ENCODE measurements at places on chromosomes 12 and 14.

- DNase-seq, result no peak
Observed at GRCh38 chr14:50739186-50739585, 71.1 kb upstream of the SAV1 start.

GRCh38 chr12:127667131-127667685 is 599.8 kb upstream of the TMEM132C start:
- no peak for DNase-seq

GRCh38 chr14:94021001-94021400 is 5.1 kb upstream of the OTUB2 start:
- DNase-seq, result no peak

GRCh38 chr14:96203635-96204034 is 1.0 kb upstream of the BDKRB2 start:
- no peak for DNase-seq

- DNase-seq, result no peak
Observed at GRCh38 chr12:28079539-28079938, 107.0 kb upstream of the PTHLH start.

- no peak for DNase-seq
Observed at GRCh38 chr14:95891742-95892141, 15.1 kb downstream of the TUNAR start.

DNA sequence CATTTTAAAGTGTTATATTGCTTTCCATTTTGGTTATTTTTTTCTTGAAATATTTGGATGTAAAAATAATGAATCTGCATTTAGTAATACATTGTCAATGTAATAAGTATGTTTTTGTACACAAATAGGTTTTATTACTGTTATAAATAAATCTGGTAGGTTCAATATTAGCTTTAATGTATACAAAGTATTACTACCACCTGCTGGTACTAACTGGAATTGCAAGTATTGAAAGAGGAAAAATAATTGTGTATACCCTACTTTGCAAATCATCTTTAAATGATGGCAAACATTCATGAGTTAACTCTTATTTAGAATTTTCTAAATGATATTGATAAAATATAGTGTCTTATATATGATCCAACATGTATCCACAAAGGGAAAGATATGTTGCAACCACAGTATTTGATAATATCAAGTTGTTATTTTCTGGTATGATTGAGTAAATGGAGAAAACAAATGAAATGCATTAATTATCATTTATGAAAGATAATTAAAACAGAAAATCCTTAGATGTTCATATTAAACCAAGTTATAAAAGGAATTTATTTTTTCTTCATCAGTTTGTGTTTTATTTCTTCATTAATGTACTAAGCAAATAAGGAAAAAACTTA is 3.2 kb downstream of the OR4K2 start:
- DNase-seq, result no peak

DNA sequence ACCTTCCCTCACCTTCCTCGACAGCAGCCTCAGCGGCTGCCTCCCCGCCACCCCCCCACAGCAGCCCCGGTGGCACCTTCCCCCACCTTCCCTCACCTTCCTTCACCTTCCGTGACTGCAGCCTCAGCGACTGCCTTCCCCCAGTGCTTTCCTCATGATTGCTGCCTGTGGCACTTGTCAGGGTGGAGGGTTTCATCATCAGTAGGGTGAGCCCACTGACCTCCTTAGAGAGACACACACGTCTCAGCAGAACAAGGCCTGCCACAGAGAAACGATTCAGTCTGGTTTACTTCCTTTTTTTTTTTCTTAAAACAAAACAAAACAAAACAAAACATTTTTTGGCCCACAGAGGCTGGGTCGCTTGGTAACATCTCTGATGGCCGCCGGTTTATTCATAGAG is 75.0 kb downstream of the EP400 start:
- DNase-seq, result no peak

GRCh38 chr12:114704096-114704495 is 20.1 kb upstream of the TBX3 start:
- DNase-seq, result no peak

DNA sequence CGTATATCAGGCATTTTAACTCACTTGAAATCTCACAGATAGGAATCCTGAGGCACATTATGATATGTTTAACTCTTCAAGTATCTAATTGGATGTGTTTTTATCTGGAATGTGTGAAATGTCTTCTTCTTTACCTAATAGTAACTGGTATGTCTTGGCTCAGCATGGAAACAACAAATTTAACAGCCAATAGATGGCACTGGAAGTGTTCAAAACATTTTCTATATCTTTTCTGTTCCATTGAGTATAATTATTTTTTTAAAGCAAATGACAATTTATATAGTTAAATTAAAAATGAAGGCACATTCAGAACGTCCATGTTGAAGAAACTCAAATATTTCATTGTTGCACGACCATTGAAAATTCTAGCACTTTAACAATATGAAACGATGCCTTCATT is 164.6 kb upstream of the SLC16A7 start:
- DNase-seq, result no peak

DNA sequence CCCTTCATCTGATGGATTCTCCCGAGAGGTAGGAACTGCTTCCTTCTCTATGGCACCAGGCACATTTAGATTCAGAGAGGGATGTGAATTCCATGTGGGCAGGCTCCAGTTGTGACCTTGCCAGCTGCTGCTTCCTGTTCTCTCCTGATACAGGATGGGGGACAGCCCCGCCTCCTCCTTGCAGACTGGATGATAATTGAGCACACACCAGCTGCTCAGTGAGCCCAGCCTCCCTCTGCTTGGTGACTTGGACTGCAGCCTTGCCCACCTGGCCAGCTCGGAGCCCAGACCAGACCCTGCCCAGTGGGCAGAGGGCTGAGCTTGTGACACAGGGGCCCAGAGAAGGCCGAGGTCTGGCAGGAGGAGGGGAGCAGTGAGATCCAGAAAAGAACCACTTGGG is 90.2 kb downstream of the CALM1 start:
- no peak for DNase-seq

- no peak for DNase-seq
Observed at GRCh38 chr12:103947871-103948555, 17.7 kb upstream of the TDG start.

GRCh38 chr12:79707830-79708229 is 17.1 kb upstream of the PAWR start:
- no peak for DNase-seq

DNA sequence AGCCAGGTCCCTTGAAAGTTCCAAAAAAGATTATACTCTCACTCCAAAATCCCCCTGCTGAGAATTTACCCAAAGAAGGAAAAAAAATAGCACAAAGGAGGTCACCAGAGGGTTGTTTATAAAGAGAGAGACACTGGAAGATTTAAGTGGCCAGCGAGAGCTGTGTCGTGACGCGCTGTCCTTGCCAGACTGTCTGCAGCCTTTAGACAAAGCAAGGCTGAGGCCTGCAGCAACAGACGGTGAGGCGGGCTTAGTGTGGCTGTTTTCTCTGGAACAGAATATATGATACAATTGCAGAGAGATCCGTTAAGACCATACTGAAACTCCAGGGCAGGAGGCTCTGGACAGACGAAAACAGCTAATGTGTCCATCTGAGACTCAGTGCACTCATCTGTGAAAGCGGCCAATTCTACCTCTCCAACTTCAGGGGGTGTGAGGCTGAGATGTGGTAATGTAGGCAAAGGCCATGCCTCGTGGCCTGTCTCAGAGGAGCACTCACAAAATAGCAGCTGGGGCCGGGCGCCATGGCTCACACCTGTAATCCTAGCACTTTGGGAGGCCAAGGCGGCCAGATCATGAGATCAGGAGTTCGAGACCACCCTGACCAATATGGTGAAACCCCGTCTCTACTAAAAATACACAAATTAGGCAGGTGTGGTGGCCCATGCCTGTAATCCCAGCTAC is 36.2 kb downstream of the ANAPC7 start:
- DNase-seq, result no peak

DNA sequence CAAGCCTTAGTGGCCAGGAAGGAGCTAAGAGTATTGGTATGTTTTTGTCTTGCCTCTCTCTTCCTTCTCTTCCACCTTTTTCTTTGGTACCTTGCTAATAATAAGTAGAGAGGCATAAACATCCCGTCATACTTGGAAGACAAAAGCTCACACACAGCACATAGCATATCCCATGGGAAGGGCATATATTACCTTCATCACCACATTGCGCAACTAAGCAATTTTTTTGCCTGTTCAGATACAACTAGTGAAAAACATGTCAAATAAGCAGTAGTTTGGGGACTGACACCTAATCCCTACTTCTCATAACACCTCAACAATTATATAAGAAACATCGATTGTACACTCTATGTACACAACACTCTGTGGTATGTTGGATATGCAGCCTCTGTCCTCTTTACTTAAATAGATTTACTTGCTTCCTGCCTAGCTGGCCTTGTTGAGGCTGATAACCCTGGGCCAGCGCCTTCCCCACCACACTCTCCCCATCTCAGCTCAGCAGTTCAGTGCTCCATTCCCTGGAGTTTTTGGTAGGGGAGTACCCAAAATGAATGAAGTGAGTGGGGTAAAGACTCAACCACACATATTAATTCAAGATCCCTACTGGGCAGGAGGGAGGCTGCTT is 35.4 kb downstream of the MBIP start:
- DNase-seq, result no peak

GRCh38 chr14:97416550-97416949 is 619.4 kb downstream of the VRK1 start:
- no peak for DNase-seq

All from CD4-positive, alpha-beta T cell treated with Interferon gamma for 1 hour (primary cell).